ENCODE measurements at places on chromosomes 7 and 10.

DNA sequence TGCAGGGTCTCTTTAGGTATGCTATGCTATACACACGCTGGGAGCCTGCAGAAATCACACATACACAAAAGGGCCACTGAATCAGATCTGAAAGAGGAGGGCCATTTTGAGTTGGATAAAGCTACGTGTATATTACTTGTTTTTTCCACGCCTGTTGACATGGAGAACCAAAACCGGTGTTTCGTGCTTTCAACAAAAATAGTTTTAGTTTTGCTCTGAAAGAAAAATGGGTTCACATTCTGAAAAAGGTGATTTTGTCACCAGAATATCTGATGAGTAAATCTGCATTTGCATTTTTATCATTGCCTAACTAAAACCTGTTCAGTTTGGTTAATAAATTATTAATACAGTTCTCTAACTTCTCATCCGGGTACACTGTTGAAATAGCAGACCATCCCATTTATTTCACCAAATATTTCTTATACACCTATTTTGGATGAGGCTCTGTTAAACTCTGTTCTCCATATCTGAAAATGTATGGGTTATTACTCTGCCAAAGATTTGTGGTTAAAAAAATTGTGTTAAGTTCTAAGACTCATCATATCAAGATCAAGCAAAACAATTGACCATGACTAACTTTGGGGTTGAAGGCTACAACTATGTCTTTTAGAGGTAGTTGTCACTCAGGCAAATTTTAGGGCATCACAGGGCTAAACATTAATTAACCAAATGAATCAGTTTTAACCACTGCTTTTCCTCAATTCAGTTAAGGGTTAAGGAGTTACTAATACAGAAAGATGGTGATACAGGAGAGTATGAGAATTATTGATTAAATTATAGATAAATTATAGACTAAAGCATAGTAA, 101.2 kb upstream of the RPA3 start:
- DNase-seq, result no peak

GRCh38 chr7:80272560-80273239, 138.1 kb downstream of the GNAI1 start:
- no peak for DNase-seq

- no peak for DNase-seq
Measured at GRCh38 chr7:84277628-84278224, 83.1 kb upstream of the SEMA3A start.

- DNase-seq, result no peak
Measured at GRCh38 chr7:143355450-143356385, 6.8 kb downstream of the FAM131B start.

GRCh38 chr7:20541608-20542349, 73.7 kb upstream of the ABCB5 start:
- DNase-seq, result no peak

All from transverse colon (tissue), 4 donors.